ENCODE measurements at places on chromosomes 1 and 21. TPM values are rescaled to one million over a fixed set of nuclear protein-coding genes. Genes with fewer than 3 reads are reported as not detected.
A peak's percentile ranks its signal among the peaks of the same experiment; 100 is the strongest.

TLR5 gene
- not detected for total RNA-seq

PGLYRP4 gene
- not detected for total RNA-seq

PRAMEF7 gene
- total RNA-seq, result not detected

HHAT gene
- total RNA-seq, result 3.2 TPM

HTR1D gene
- total RNA-seq, result 0.16 TPM

AMY2B gene
- total RNA-seq, result 0.28 TPM

CENPF gene
- 79.2 TPM for total RNA-seq

PPT1 gene
- total RNA-seq, result 73.1 TPM

SPATA21 gene
- total RNA-seq, result not detected

OR10J4 gene
- not detected for total RNA-seq

FAM3B gene
- total RNA-seq, result not detected

CATSPER4 gene
- not detected for total RNA-seq

GRCh38 chr1:226691247-226691646 lies 47.8 kb downstream of the ITPKB start:
- no peak for DNase-seq

DNA sequence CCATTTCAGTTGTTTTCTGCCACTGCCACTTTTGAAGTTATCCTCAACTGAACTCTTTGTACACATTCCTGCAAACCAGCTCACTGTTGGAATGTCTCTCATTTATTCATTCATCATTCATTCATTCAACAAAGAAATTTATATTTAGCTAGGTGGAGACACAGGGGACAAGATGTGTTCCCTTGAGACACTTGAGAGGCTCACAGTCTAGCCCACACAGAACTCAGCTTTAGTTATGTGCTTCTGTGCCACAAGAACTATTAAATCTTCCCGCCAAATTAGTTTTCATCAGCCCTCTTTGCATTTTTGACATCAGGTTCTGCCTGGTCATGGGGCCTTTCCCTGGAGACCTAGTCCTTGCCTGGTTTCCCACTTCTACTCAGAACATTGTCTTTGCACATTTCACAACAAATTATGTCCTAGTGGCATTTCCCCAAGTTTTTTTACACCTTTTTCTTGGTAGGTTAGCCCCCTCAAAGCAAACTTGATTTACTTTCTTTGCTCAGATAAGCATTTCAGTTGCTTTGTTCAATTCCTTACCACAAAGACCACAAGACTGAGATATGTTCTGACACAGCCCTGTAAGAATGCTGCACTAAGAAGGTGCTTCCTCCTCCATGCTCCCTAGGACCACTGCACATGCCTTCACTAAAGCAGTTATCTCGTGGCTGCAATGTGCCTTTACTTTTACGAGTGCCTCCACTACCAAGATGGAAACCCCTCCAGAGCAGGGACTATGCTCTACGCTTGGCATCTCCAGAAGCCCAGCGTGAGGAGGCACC lies 31.0 kb downstream of the ILDR2 start:
- DNase-seq, result peak; percentile 26

- DNase-seq, result peak; percentile 56
Measured at GRCh38 chr1:154669464-154670282, 61.7 kb upstream of the ADAR start.

- DNase-seq, result peak; percentile 35
Measured at GRCh38 chr21:36589352-36589971, 109.5 kb upstream of the SIM2 start.

DNA sequence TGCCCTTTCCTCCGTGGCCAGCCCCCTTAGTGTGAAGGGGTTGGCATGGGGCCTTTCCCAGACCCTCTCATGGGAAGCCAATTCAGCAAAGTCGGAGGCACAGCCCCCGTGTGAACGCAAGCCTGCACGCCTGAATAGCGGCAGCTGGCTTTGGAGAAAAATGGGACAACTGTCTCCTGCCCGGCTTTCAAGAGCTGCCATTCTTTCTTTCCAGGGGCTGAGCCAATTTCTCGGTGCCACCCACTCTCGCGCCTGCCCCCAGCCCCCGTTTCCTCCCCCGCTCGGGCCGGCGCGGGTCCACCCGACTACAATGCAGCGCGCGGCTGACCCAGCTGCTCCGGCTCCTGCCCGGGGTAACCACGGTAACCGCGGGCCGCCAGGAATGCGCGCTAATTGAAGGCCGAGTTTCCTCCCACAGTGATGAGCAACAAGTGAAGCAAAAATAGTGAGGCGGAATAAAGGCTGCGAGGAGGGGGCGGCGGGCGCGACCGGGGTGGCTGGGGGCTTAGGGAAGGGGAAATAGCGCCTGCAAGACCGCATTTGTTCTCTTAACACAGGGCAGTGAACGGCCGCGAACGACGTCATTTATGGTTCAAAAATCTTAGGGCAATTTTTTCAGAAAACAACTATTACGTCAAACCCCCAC lies 27.8 kb downstream of the ILDR2 start:
- peak; percentile 33 for DNase-seq

- no peak for DNase-seq
Measured at GRCh38 chr21:29394051-29394450, 95.3 kb downstream of the BACH1 start.

GRCh38 chr1:219660666-219661463 lies 48.0 kb upstream of the ZC3H11B start:
- DNase-seq, result peak; percentile 42

GRCh38 chr21:16608209-16608830 lies 878.5 kb downstream of the USP25 start:
- peak; percentile 3 for DNase-seq

DNA sequence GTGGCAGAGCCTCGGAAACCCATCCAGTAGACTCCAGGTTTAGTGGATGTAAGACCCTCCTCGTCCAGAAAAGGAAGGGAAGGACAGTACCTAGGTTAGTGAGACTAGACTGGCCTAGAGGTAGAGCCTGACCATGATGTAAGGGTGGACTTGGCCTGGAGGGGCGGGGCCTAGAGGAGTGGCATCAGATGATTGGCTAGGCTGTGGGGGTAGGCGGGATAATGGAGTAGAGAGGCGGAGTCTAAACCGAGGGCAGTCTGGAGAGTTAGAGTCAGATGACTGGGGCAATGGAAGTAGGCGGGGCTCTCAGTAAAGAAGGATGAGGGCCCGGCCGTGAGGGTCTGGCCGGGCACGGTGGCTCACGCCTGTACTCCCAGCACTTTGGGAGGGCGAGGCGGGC lies 70.1 kb downstream of the EPHB2 start:
- DNase-seq, result no peak

GRCh38 chr1:41495210-41495948 lies 10.9 kb upstream of the EDN2 start:
- no peak for DNase-seq

DNA sequence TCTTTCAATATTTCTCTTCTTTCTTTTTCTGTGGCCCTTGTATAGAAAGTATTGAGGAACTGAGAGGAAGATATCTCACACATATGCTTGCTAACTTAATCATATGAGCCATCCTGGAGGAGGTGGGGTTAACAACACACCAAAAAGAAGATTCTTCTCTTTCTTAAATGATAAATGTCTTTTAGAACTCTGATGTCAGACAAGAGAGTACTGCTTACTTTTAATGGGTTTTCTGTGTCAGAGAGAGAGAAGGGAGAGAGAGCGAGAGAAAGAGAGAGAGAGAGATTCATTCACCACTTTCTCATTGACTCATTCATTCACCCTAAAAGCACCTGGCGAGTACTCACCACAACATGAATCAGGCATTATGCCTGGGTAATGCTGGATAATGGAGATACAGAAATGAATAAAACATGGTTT lies 250.3 kb upstream of the SGIP1 start:
- DNase-seq, result peak; percentile 63

- DNase-seq, result no peak
Measured at GRCh38 chr1:160429125-160429561, 28.8 kb downstream of the VANGL2 start.

DNA sequence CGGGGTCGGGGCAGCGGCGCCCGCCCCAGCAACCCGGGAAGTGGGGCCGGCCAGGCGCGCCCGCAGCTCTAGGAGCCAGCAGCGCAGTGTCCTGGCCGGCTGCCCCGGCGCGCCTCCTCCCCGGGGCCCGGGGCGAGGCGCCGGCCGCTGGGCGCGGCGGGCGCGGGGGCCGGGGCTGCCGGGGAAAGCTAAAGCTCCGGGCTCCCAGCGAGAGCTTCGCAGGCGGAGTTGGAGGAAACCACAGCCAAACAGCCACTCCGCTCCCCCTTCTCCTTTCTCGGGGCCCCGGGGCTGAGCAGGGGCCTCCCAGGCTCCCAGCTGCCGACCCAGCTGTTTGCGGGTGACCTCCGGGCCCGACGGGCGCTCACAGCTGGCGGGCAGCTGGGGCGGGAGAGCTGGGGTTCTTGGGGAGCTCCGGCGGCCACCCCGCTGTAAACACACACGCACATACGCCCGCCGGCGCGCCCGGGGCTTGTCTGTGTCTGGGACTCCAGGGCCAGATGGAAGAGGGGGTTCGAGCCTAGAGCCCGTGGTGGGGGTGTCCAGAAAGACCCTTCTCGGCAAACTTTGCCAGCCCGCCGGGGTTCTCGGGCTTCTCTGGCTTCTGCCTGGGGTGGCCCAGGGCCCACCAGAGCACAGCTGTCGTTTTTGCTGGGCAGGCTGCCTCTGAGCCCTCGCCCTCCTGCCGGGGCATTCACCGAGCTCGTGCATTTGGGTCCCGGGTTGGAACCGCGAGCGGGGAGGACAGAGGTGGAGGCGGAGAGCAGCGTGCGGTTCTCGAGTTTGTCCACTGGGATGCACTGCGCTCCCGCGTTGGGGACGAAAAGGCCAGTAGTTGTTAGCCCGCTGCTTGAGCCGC lies 1.5 kb downstream of the AJAP1 start:
- DNase-seq, result no peak

DNA sequence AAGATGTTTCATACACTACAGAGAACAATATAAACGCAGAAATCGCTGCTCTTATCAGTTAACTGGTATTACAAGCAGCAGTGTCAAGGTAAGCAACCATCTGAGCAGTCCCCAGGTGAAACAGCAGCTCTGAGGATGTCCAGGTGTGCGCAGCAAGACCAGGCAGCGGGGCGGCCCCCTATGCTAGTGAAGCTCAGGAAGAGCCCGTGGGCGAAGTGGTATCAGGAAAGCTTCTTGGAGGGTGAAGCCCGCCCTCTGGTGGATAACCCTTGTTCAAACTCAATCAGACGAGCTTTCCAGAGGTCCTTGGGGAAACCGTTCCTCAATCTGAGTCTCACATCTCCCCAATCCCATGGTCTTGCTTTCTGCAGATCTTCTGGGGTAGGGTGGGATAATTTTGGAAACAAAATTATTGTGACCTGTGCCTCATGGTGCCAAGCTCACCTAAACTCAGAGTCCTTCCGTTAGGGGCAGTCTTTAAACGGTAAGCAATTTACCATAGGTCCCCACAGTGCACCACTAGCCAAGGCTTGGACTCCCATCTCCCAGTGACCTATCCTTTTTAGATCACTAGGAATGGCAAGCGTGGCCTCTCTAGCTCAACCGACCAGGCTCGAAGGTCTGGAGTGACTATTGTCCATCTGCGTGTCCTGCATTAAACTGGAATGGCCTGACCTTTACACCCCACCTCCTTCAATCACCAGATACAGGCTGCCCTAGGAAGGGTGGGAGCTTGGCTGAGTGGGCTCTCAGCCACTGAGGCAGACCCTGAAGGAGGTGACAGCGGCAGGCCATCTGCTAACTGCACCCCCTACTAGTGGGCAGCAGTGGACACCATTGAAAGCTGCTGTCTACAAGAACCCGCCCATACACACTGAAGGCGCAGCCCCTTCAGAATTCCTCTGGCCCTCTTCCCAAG lies 13.6 kb upstream of the FAM110D start:
- peak; percentile 48 for DNase-seq

DNA sequence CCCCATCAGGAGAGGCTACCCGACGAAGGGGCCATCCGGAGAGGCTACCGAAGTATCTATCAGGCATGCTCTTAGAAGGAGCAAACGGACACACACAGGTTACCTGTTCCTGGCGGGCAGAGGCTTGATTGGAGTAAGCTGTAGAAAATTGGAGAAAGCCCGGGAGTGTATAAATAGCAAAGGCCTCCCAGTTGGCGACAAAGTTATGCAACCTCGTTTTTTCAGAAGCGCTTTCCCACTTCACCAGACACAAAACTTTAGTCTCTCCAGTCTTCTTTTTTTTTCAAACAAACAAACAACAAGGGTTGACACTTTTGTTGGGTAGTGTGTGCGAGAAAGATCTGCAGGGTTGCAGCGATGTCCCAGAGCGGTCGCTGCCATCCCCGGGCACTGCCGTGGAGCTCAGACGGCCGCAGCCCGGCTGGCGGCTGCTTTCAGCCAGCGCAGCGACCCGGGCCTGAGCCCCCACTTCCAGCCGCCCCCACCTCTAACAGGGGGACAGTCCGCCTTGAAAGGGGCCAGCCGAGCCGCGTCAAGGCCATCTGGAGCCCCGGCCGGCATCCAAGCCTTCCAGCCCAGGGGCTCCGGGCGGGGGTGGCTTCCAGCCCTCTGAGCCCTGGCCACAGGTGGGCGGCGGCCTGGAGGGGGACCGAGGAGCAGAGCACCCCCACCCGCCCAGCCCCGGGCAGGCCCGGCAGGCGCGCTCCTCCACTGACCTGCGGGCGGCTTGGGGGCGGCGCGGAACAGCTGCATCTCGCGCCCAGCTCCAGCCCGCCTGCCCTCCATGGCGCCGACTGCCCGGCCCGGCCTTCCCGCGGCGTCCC lies 616 bp downstream of the MCOLN3 start:
- DNase-seq, result no peak

DNA sequence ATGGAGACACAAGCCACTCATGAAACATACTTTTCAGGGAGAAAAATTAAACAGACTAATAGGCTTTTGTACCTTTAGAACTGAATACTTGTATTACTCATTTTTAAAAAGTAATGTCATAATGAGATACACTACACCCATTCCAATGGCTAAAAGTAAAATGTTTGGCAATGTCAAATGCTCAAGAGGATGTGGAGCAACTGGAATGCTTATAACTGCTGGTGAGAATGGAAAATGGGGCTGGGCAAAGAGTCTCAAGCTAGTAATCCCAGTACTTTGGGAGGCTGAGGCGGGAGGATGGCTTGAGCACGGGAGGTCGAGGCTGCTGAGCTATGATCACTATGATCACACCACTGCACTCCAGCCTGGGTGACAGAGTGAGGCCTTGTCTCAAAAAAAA lies 86.3 kb downstream of the NKAIN1 start:
- DNase-seq, result no peak

DNA sequence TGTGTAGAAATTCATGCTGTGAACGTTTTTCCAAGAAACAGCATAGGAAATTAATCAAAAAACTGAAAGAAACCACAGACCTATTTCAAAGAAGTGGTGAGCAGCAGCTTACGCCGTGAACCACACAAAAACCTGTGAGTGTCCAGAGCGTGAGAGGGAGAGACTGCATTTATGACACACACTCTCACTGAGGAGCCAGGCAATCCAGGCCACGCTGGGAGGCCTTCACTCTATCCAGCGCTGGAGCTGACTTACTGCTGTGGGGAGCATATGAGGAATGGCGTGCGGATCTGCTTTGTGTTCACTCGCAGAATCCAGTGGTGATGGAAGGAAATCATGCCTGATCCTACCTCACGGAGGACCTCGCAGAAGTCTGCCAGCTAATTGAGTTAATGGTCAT lies 12.7 kb downstream of the ADAMTS1 start:
- DNase-seq, result no peak
